ENCODE measurements at places on chromosomes 1 and 21. TPM values are rescaled to one million over a fixed set of nuclear protein-coding genes. Genes with fewer than 3 reads are reported as not detected.

Gene TRABD2B
- total RNA-seq: under 0.01 TPM

Gene ZNF683
- not detected for total RNA-seq

Gene CASQ2
- not detected for total RNA-seq

Gene SLC35F3
- total RNA-seq: not detected

Gene MPL
- total RNA-seq: not detected

Gene LAMC2
- 0.99 TPM for total RNA-seq

Gene KCNE1
- total RNA-seq: 0.18 TPM

Gene GPX7
- 16.3 TPM for total RNA-seq

Gene FAM78B
- total RNA-seq: 0.09 TPM

Gene NVL
- total RNA-seq: 25.3 TPM

Gene ACTA1
- not detected for total RNA-seq

Gene TP73
- total RNA-seq: not detected

Gene ODR4
- 20.6 TPM for total RNA-seq

Gene DIO1
- not detected for total RNA-seq

Gene NUDT4B
- 8.1 TPM for total RNA-seq

Gene CYP4B1
- total RNA-seq: not detected

Gene C4BPB
- 0.28 TPM for total RNA-seq

Gene FCRL5
- not detected for total RNA-seq

Gene TSPAN2
- 0.90 TPM for total RNA-seq

Gene OLFM3
- not detected for total RNA-seq

Gene NBPF4
- not detected for total RNA-seq

Gene TCHH
- total RNA-seq: under 0.01 TPM

Gene CALML6
- not detected for total RNA-seq

Gene RNU1-1
- 5,329 TPM for total RNA-seq

Gene FNBP1L
- total RNA-seq: 68.2 TPM

Gene MED8
- total RNA-seq: 47.1 TPM

Gene NBPF26
- total RNA-seq: 6.4 TPM

Gene KTI12
- total RNA-seq: 10.7 TPM

Gene SLC45A3
- 6.7 TPM for total RNA-seq

Gene RTCA
- 38.0 TPM for total RNA-seq
